Mammary microvascular endothelial cell (primary cell): ENCODE measurements at places on chromosomes 4 and X. TPM values are rescaled to one million over a fixed set of nuclear protein-coding genes. Genes with fewer than 3 reads are reported as not detected.

MAGEE1 gene
- 0.25 and 0.87 TPM in 2 replicates for total RNA-seq

APOOL gene
- total RNA-seq = 10.3 and 11.7 TPM in 2 replicates

APLN gene
- 567 and 583 TPM in 2 replicates for total RNA-seq

HPGD gene
- not detected in 2 replicates for total RNA-seq

MAP7D2 gene
- 0.30 and 0.40 TPM in 2 replicates for total RNA-seq

DCAF4L1 gene
- total RNA-seq = under 0.01 and 0.30 TPM in 2 replicates

ANXA5 gene
- total RNA-seq = 735 and 779 TPM in 2 replicates

SOWAHB gene
- total RNA-seq = not detected in 2 replicates

SMAD1 gene
- total RNA-seq = 73.2 and 78.1 TPM in 2 replicates

SRPK3 gene
- under 0.01 TPM in 1 of 2 replicates, not detected in the other for total RNA-seq

GAB3 gene
- 3.5 and 3.6 TPM in 2 replicates for total RNA-seq

MTTP gene
- total RNA-seq = not detected in 2 replicates

MAGEC1 gene
- total RNA-seq = not detected in 2 replicates

ZNF732 gene
- total RNA-seq = 1.6 and 2.0 TPM in 2 replicates

HSD17B13 gene
- total RNA-seq = 0.05 and 0.27 TPM in 2 replicates
